ENCODE measurements at places on chromosomes 7 and 10. TPM values are rescaled to one million over a fixed set of nuclear protein-coding genes. Genes with fewer than 3 reads are reported as not detected.

Gene PIK3CG
- total RNA-seq: 4.1 TPM

Gene SFRP4
- not detected for total RNA-seq

Gene NOC3L
- 32.9 TPM for total RNA-seq

Gene IL6
- 1.0 TPM for total RNA-seq

Gene CNOT4
- 6.7 TPM for total RNA-seq

Gene SPDYE1
- not detected for total RNA-seq

Gene INHBA
- 0.60 TPM for total RNA-seq

Gene NRG3
- 3.2 TPM for total RNA-seq

Gene CALHM3
- not detected for total RNA-seq

Gene COL26A1
- not detected for total RNA-seq

Gene CYP3A7
- not detected for total RNA-seq

Gene NANOS1
- 0.09 TPM for total RNA-seq

Gene EFCAB10
- not detected for total RNA-seq

Gene SLC26A5
- total RNA-seq: 0.85 TPM

Gene FOXK1
- total RNA-seq: 37.7 TPM

Gene BICC1
- 2.6 TPM for total RNA-seq

Gene SPDYE8
- not detected for total RNA-seq

Gene MGAM2
- total RNA-seq: not detected

Gene ST7
- total RNA-seq: 17.7 TPM

Gene OR6V1
- total RNA-seq: not detected

Gene SYNPO2L
- not detected for total RNA-seq

Gene GRID1
- not detected for total RNA-seq
